ENCODE measurements at places on chromosomes 3 and 15.

GRCh38 chr3:42450567-42450966 lies 40.2 kb upstream of the LYZL4 start:
- no peak for DNase-seq

DNA sequence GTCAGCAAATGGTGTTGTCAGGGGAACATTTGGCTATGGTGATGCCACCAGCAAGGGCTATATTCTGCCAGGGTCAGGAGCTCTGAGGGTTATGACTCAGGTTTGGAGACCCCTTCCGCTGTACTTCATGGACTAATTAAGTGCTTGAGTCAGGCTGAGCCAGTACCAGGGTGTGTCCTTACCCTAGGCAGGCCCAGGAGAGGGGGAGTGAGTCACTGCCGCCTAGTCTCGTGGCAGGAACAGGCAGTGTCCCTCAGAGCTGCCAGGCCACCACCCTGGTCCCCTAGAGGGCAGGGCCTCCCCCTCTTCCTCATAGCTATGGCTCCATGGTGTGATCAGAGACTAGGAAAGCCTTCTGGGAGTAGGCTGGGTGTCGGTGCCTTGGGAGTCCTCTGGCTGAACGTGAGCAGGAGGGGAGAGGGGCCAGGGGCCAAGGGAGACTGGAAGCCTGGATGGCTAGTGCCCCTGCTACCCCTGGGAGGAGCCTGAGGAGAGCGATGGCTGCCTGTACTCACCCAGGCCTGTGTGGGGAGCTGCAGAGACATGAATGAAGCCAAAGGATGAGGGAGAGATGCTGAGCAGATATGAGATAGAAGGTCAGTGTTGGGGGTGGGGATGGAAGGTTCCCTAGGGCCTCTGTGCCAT lies 10.6 kb downstream of the MAPKAPK3 start:
- DNase-seq = no peak

GRCh38 chr3:67486883-67487282 lies 167.5 kb downstream of the SUCLG2 start:
- no peak for DNase-seq

DNA sequence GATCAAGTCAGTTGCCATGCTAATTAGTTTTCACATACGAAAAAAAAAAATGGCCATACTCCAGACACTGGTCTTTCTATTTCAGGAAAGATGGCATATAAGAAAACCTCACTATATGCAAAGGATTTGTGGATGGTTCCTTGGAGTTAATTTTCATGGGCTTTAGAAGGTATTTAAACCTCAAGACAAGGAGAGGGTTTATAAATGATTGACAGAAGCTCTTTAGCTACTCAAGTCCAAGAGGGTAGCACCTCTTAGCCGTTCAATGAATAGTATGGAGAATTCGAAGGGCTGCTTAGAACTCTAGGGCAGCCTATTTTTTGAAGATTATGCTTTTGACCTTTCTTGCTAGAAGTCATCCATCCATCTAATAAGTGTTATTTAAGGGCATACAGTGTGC lies 41.7 kb downstream of the RBMS3 start:
- no peak for DNase-seq

- no peak for DNase-seq
These were observed 81.9 kb downstream of the CCK start for GRCh38 chr3:42183991-42184632.

- DNase-seq = no peak
These were observed 252.9 kb upstream of the SOX2 start for GRCh38 chr3:181458857-181459256.

DNA sequence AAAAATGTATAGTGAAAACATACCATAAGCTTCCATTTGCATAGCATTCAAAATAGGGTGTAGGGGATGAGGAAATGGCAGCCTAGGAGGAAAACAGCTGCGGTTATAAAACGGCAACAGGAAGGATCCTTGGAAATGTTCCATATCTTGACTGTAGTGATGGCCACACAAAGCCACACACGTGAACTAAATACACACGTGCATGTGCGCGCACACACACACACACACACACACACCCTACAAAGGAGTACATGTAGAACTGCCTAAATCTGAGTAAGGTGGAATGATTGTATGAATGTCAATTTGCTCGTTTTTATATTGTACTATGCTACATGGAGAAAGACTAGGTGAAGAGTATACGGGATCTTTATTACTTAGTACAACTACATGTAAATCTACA lies 3.9 kb upstream of the IREB2 start:
- no peak for DNase-seq

DNA sequence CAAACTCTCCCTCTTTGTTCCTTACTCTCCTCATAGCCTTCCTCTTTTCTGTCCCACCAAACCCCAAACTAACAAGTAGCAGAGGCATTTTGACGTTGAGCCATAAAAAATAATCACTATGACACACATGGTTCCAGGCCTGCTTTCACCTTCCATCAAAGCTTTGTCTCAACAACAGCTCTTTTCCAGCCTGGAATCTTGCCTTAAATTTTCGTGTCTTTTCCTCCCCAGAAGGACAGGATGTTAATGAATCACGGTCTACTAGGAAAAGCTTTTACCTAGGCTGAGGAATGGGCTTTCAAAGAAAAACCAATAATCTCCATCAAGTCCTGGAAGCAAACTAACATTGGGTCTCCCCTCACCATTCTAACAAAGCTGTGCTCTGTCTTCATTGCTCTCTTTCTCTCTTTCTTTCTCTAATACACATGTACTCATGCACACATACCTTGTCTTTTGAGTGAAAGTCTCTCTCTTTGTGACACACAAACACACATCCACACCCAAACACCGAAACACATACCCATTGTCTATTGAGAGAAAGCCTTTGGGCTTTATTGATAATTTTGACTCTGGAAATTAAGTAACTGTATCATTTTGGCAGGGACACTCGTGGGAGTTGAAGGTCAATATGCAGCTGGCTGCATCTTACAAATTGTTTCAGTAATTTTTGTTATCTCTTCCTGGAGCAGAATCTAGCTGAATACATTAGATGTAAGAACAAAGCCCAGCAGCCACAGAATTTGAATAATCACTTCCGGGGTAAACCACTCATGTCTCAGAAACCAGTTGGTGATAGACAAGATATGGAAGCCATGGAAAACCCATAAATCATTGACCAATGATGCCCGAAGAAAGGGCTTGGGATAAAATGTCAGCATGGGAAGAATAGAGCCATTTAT lies 107.4 kb upstream of the SLC4A7 start:
- no peak for DNase-seq

GRCh38 chr15:78840661-78841375 lies 29.6 kb upstream of the ADAMTS7 start:
- DNase-seq = no peak

DNA sequence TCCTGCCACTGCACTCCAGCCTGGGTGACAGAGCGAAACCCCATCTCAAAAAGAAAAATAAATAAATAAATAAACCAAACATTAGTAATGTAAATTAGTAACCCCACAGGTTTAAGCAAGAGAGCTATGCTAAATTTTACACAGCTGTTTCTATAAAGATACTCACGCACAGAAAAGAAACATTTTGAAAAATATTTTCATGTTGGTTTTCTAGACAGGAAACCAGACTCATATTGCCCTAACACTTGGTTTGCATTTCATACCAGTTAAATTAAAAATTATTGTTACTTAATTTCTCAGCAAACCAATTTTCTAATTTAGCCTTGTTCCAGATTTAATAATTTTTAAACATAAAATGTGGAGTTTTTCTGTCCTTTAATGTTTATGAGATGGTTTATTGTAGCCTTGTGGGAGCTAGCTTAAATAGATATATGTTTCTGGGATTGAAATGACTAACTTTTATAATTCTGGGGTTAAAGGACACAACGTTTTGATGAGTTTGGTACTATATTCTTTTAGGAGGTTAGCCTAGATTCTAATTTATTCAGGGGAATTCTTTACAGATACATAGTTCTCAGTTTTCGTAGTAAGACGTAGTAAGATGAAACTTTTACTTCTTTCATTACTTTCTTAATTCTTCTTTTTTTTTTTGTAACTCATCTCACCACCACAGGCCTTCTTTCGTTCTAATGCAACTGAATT lies 42.6 kb upstream of the SLC4A7 start:
- no peak for DNase-seq

GRCh38 chr3:34319881-34320280 lies 521.5 kb downstream of the PDCD6IP start:
- DNase-seq = no peak

GRCh38 chr15:40163657-40164416 lies 3.0 kb downstream of the BUB1B start:
- no peak for DNase-seq

DNA sequence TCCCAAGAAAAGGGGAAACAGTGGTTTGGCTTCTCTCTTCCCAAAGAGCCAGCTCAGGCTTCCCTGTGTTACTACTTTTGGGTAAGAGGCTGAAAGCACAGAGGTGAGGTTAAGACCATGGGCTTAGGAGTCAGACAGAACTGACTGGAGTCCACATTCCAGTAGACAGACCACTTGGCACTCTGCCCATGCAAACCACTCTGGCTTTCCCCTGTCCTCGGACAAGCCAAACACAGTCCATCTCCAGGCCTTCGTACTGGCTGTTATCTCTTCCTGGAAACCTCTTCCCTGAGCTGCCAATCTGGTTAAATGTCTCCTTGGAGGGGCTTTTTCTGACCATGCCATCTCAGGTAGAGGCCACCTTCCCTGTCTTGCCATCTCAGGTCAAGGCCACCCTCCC lies 53.1 kb upstream of the FAM3D start:
- DNase-seq = no peak

DNA sequence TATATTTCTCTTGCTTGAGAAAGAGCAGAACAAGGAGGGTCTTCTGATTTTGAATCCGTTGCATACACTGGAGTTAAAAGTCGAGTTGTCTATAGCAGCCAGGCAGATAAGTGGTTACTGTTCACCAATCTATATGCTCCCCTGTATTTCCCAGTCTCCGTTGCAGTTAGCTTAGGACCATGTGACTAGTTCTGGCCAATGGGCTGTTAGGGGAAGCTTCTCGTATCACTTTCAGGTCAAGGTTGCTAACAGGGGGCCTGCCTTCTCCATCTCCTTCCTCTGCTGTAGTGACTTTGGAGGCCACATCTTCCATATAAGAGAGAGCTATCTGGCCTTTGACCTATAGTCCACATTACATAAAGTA lies 188.5 kb upstream of the KBTBD8 start:
- DNase-seq = no peak

DNA sequence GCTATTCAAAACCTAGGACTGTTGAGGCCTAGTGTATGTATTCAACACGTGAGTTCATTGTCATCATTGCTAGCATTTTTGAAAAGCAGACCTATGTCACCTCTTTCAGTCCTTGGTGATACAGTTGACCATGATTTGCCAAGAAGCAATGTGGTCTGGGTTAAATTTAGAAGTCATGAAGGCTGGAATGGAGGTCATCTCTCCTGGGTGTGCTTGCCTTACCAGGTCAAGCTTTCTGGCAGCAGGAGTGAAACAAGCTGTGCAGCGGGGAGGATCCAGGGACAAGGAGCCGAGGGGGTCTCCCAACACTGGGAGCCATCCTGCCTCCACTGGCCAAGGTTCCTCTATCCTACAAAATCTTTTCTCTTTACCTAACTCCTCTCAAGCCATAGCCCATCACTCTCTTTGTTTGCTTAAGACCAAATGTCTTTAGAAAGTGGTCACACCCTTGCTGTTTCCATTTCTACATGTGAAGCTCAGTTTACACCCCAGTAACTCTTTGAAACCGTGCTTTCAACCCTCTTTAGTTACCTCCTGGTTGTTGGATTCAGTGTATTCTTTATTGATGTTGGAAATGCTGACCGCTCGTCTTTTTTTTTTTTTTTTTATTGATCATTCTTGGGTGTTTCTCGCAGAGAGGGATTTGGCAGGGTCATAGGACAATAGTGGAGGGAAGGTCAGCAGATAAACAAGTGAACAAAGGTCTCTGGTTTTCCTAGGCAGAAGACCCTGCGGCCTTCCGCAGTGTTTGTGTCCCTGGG lies 40.0 kb downstream of the SLC28A2 start:
- no peak for DNase-seq

- DNase-seq = no peak
These were observed 311.5 kb downstream of the MFSD1 start for GRCh38 chr3:159113221-159113875.

- DNase-seq = no peak
These were observed 206.8 kb downstream of the MAGI1 start for GRCh38 chr3:65831733-65832425.

DNA sequence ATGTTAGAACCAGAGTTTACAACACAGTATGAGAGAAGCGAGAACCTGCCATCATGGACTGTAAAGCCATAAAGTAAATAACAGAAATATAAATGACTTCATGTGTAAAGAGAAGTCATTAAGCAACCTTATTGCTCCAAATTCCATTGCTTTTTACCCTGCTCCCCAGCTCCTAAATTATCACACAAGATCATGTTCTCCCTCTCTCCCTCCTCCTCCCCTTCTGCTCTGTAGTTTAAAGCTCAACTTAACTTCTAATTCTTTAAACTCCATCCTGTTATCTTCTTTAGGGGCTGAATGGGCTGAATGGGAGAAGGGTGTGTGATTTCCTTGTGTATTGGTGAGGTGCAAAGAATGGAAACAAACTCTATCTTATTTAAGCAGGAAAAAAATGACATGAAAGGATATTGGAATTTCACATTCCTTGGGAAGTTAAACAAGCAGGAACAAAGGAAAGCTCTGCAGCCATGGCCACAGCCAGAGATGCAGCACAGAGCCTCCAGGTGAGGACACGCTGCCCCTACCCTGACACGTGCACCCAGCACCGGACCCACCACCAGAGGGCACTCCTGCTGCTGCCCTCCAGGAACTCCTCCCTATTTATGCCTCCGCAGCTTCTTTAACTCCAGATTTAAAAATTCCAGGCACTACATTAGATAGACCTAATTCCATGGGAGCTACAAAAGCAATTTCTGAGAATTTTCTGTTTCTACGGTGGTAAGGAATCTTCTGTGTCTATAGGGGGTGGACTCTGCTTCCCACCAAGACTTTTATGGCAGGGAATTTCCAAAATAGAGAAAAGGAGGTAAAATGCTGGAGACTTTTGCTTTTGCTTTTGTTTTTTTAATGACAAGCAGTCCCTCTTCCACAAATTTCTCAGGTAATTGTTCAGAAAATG lies 76.9 kb upstream of the ABI3BP start:
- no peak for DNase-seq

DNA sequence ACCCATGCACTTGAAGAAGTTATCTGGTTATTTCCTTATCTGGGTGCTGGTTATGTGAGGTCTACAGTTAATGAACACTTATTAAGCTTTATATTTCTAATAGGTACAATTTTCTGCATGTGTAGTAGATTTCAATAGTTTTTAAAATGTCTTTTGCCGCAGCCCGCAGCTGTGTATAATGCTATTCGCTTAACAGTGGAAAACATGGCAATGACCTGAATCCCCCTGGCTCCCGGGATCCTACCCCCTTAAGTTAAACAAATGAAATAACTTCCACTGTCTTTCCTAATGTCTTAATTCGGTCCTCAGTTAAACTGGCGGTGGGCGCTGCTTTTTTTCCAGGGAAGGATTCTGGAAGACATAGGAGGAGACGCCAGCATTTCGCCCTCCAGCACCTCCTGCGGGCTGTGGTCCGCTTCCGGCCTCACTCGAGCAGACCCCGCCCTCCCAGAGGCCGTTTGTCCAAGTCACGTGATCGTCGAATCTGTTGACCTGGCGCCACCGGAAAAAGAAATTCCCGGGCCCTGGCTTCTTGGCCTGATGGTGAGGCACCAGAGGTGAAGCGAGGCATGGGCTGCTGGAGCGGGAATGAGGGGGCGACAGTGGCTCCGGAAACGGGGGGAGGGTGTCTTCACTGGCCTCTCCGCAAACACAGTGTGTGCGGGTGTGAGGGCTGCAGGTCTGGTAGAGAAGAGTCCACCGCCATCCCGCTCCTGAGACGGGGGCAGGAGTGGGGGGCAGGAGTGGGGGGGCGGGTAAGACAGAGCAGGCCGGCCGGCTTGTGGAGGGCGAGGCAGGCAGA lies 45.6 kb upstream of the CSPG4 start:
- DNase-seq = peak; percentile 19

GRCh38 chr3:197836244-197836643 lies 45.2 kb downstream of the LRCH3 start:
- DNase-seq = no peak
